ENCODE measurements at places on chromosomes 5 and 9. TPM values are rescaled to one million over a fixed set of nuclear protein-coding genes. Genes with fewer than 3 reads are reported as not detected.

The GRIN1 gene
- total RNA-seq: 1.9 TPM

The ARL14EPL gene
- total RNA-seq: not detected

The SGCD gene
- total RNA-seq: 3.1 TPM

The PRELID2 gene
- 23.1 TPM for total RNA-seq

The SYNPO gene
- 6.3 TPM for total RNA-seq

The PTGS1 gene
- total RNA-seq: 2.6 TPM

The ENHO gene
- 5.4 TPM for total RNA-seq

The SMIM27 gene
- total RNA-seq: 5.6 TPM

The EEIG1 gene
- total RNA-seq: 19.7 TPM

The PCDHA6 gene
- total RNA-seq: 2.6 TPM

The C9 gene
- 1.8 TPM for total RNA-seq

GRCh38 chr5:151345808-151346478 is 1.4 kb downstream of the SLC36A2 start:
- no peak overlapping the region for H3K4me3 ChIP-seq
- no peak overlapping the region for H3K27ac ChIP-seq
- H3K4me1 ChIP-seq: no peaks in the 10 kb centered on the region

GRCh38 chr9:1535599-1535998 is 479.5 kb upstream of the SMARCA2 start:
- H3K27me3 ChIP-seq: no peaks in the 10 kb centered on the region
- no peaks in the 10 kb centered on the region for H3K4me1 ChIP-seq
- DNase-seq: no peak
- H3K27ac ChIP-seq: no peak overlapping the region

DNA sequence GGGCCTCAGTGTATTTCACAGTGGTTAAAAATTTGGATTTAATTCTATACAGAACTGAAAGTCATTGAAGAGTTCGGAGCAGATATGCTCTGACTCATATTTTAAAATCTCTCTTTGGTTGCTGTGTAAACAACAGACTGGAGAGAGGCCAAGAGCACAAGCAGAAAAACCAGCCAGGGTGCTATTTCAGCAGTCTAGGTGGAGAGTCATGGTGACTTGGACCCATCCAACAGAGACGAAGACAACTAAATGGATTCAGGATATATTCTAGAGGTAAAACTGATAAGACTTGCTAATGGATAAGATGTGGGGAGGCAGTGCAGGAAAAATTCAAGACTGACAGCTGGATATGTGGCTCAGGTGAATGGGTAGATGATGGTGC is 168.9 kb downstream of the MAPKAP1 start:
- no peak overlapping the region for H3K4me3 ChIP-seq
- no peaks in the 10 kb centered on the region for H3K36me3 ChIP-seq
- H3K27me3 ChIP-seq: no peaks in the 10 kb centered on the region
- peak overlapping the region; percentile 10 for H3K27ac ChIP-seq

DNA sequence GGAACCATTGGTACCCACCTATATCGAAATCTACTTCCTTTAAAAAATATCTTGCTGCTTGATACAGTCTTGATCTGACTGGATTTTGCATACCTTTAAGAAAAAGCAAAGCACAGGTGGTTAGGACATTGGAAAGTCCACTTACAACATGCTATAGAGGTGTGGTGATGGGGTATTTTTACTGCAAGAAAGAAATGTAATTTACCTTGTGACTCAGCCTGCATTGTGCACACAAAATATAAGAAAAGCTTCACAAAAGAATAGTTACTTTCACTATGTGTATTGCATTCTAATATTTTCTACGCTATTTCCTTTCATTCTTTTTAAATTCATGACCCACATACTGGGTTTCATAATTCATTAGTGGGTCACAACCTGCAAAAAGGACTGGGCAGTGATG is 236.2 kb upstream of the RASEF start:
- no peaks in the 10 kb centered on the region for H3K36me3 ChIP-seq
- no peak for DNase-seq
- no peak overlapping the region for H3K4me3 ChIP-seq
- no peak overlapping the region for H3K27ac ChIP-seq

DNA sequence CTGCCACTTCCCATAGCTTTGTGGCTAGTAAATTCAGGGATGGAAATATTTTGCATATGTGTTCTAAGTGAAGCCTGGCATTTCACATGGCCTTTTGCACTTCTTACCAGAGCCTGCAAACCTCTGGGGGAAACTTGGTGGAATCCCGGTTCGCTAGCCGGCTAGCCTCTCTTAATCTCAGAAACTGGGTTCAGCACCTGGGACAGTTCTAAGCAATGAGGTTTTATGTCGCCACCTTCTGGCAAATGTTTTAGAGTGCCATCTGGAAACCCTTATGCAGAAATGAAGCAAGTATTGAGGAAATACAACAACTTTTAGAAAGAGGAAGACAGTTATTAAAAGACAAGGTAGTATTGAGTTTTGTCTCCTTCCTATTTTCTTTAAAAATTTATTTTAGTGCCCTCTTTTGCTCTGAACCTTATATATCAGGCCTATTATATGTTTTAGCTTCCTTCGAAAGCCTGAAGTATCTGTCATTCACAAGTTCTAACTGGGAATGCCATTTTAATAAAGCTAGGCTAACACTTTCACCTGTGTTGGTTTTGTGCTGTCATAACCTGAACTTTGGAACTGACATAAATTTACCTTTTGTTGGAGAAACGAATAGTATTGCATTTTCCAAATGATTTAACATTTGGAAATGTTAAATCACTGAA is 963 bp upstream of the HTR1A start:
- H3K36me3 ChIP-seq: no peaks in the 10 kb centered on the region
- no peak for DNase-seq

- no peak overlapping the region for H3K4me3 ChIP-seq
- DNase-seq: no peak
- no peaks in the 10 kb centered on the region for H3K27me3 ChIP-seq
- H3K4me1 ChIP-seq: no peaks in the 10 kb centered on the region
Measured at GRCh38 chr5:131541762-131542161, 93.3 kb downstream of the RAPGEF6 start.

DNA sequence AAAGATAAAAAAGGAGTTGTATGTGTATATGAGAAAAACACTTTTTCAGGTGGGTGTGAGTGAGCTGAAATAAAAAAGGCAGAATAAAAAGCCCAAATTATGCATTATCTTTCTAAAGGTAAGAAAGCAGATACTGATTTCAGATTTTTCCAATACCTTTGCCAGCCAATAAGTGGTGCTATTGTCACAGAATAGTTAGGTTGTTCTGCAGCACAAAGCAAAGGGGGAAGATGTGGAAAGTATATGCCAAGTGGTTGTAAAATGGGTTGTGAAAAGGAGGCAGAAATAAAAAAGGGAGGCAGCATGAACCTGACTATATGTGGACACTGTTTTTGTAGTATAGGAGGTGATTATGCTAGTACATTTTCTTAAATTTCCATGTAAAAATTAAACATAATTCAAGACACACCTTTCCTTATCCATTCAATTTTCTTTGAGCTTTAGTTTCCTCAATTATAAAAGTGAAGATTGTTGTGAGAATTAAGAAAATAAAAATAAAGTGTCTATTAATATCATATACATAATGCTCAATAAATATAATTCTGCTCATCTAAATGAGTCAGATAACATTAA is 106.7 kb downstream of the SMIM15 start:
- no peak overlapping the region for H3K27ac ChIP-seq
- H3K4me3 ChIP-seq: no peak overlapping the region
- no peaks in the 10 kb centered on the region for H3K27me3 ChIP-seq
- H3K36me3 ChIP-seq: no peaks in the 10 kb centered on the region
- H3K4me1 ChIP-seq: no peaks in the 10 kb centered on the region

DNA sequence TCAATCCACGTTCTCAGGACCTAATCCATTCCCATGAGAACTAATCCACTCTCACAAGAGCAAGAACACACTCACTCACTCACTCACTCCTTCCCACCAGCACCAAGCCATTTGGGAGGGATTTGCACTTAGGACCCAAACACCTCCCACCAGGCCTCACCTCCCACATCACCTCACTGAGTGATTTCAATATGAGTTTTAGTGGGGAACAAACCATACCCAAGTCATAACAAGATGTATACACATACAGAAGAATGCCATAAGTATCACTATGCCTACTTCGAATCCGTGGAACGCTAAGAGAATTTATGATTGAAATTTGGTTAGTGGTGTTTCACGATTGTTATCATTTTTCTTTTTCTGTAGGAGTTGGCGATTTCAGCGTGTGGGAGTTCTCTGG is 29.3 kb upstream of the CTSL start:
- no peak overlapping the region for H3K4me3 ChIP-seq
- no peaks in the 10 kb centered on the region for H3K27me3 ChIP-seq
- H3K4me1 ChIP-seq: no peaks in the 10 kb centered on the region
- no peak overlapping the region for H3K27ac ChIP-seq
- DNase-seq: no peak

- no peaks in the 10 kb centered on the region for H3K36me3 ChIP-seq
- H3K27ac ChIP-seq: no peak overlapping the region
- H3K4me3 ChIP-seq: no peak overlapping the region
- H3K4me1 ChIP-seq: no peaks in the 10 kb centered on the region
Measured at GRCh38 chr5:136249678-136250266, 56.8 kb upstream of the SMIM32 start.

GRCh38 chr9:98479967-98480847 is 224.8 kb upstream of the TBC1D2 start:
- no peak overlapping the region for H3K4me3 ChIP-seq
- no peaks in the 10 kb centered on the region for H3K27me3 ChIP-seq
- no peaks in the 10 kb centered on the region for H3K36me3 ChIP-seq
- H3K27ac ChIP-seq: no peak overlapping the region
- H3K4me1 ChIP-seq: no peaks in the 10 kb centered on the region

GRCh38 chr9:6788162-6789016 is 30.6 kb downstream of the KDM4C start:
- no peaks in the 10 kb centered on the region for H3K36me3 ChIP-seq
- no peak for DNase-seq
- no peaks in the 10 kb centered on the region for H3K27me3 ChIP-seq
- H3K4me3 ChIP-seq: no peak overlapping the region
- no peaks in the 10 kb centered on the region for H3K4me1 ChIP-seq

GRCh38 chr5:169095410-169095960 is 205.5 kb downstream of the SLIT3 start:
- no peak overlapping the region for H3K4me3 ChIP-seq
- peaks cover 4% of the 10 kb centered on the region for H3K4me1 ChIP-seq
- H3K27me3 ChIP-seq: no peaks in the 10 kb centered on the region
- H3K27ac ChIP-seq: no peak overlapping the region

- no peaks in the 10 kb centered on the region for H3K27me3 ChIP-seq
- H3K4me3 ChIP-seq: peak overlapping the region; percentile 86
- peak overlapping the region; percentile 87 for H3K27ac ChIP-seq
- no peaks in the 10 kb centered on the region for H3K36me3 ChIP-seq
- no peaks in the 10 kb centered on the region for H3K4me1 ChIP-seq
Measured at GRCh38 chr9:85740787-85741094, 1.0 kb downstream of the AGTPBP1 start.

GRCh38 chr5:66639037-66639436 is 42.8 kb downstream of the MAST4 start:
- DNase-seq: no peak
- no peak overlapping the region for H3K4me3 ChIP-seq
- no peaks in the 10 kb centered on the region for H3K4me1 ChIP-seq
- no peaks in the 10 kb centered on the region for H3K27me3 ChIP-seq
- H3K36me3 ChIP-seq: no peaks in the 10 kb centered on the region

- no peak overlapping the region for H3K27ac ChIP-seq
- no peaks in the 10 kb centered on the region for H3K27me3 ChIP-seq
- no peaks in the 10 kb centered on the region for H3K36me3 ChIP-seq
Measured at GRCh38 chr5:150070821-150071220, 15.5 kb downstream of the CSF1R start.

DNA sequence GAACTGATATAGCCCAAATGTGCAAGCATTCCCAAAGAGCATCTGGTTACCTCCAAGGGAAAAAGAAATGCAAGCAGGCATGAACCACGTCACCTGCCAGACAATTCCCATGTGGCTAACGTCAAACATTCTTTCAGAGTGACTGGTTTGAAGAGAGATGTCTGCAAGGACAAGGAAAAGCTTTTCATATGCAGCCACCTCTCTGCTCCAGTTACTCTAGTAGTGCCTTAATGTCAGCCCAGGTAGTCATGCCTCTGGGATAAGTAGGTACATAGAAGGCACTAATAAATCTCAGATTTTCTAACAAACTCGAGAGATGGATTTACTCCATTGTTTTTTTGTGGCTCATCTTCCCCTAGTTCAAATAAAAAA is 96.8 kb upstream of the IFNK start:
- H3K4me1 ChIP-seq: peaks cover 25% of the 10 kb centered on the region
- peak; percentile 45 for DNase-seq
- H3K27ac ChIP-seq: peak overlapping the region; percentile 69
- H3K27me3 ChIP-seq: no peaks in the 10 kb centered on the region
- no peak overlapping the region for H3K4me3 ChIP-seq
- H3K36me3 ChIP-seq: no peaks in the 10 kb centered on the region

- H3K4me3 ChIP-seq: no peak overlapping the region
- no peaks in the 10 kb centered on the region for H3K36me3 ChIP-seq
- H3K27ac ChIP-seq: no peak overlapping the region
- H3K27me3 ChIP-seq: no peaks in the 10 kb centered on the region
- no peaks in the 10 kb centered on the region for H3K4me1 ChIP-seq
Measured at GRCh38 chr5:173726846-173727557, 110.6 kb upstream of the BOD1 start.

DNA sequence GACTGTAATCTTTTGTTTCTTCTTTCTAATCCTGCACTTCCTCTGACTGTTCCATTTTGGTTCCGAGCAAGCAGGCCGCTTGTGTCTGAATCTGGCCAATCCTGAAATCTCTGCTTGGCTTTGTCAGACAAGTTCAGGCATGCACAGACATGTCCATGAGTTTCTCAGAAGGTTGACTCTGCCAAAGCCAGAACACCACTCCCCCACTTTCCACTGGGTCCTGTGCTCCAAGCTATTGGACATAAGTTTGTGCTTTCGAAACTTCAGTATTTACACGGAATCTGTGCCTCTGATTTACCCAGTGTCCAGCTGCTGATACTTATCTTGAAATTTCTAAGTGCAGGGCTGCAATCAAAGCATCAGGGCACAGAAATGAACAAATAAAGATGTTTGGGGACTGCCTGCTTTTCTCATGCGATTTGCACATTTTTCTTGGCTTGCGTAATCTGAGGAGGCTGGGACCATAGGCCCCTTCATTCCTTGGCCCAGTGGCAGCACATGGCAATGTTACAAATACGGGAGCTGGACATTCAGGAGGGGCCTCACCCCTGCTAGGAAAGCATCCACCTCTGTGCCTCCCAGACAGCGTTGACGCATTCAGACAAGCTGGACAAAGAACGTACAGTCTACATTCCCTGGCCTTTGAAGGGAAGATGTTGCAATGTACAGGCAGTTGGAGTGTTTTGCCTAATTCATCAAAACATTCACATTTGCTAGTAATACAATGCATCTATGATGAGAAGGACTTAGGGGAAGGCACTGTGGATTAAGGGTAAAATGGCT is 209.2 kb upstream of the PAPPA start:
- peak; percentile 54 for DNase-seq
- no peaks in the 10 kb centered on the region for H3K4me1 ChIP-seq
- H3K4me3 ChIP-seq: no peak overlapping the region
- H3K36me3 ChIP-seq: no peaks in the 10 kb centered on the region

DNA sequence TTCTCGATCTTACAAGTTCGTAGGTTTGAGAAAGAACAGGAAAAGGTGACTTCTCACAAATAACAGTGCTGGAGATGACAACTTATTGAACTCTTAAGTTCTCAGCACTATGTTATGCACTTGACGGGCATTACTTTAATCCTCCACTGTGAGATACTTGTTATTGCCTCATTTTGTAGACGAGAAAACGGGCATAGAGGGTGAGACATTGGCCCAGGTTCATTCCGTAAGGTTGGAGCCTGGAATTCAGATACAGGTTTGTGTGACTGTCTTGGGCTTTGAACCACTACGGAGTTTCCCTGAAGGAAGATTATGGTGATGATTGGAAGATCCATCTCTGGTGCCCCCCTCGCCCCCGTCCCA is 657 bp downstream of the MAT2B start:
- no peaks in the 10 kb centered on the region for H3K27me3 ChIP-seq
- H3K4me3 ChIP-seq: peak overlapping the region; percentile 71
- peak overlapping the region; percentile 99 for H3K27ac ChIP-seq
- H3K4me1 ChIP-seq: peaks cover 5% of the 10 kb centered on the region
- H3K36me3 ChIP-seq: no peaks in the 10 kb centered on the region
- DNase-seq: no peak

All from breast epithelium (tissue), 4 donors.